Activated naive CD4-positive, alpha-beta T cell (primary cell): ENCODE measurements at places on chromosomes 1 and 21.

- DNase-seq: no peak
Measured at GRCh38 chr1:167223144-167224103, 2.7 kb downstream of the POU2F1 start.

DNA sequence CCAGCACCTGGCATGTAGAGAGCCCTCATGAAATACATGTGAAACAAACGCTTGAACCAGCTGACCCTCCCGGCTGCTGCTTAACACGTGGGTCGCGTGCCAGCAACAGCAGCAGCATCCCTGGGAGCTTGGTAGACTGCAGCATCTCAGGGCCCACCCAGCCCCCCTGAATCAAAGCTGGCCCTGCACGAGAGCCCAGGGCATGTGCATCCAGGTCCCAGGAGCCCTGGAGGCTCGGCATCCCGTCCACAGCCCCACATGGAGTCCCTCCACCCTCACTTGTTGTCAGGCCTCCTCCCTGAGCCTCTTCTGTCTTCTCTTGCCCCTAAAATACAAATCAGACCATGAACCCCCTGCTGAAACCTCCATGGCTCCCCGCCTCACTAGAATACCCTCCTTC, 123.1 kb downstream of the MATN1 start:
- no peak for DNase-seq

DNA sequence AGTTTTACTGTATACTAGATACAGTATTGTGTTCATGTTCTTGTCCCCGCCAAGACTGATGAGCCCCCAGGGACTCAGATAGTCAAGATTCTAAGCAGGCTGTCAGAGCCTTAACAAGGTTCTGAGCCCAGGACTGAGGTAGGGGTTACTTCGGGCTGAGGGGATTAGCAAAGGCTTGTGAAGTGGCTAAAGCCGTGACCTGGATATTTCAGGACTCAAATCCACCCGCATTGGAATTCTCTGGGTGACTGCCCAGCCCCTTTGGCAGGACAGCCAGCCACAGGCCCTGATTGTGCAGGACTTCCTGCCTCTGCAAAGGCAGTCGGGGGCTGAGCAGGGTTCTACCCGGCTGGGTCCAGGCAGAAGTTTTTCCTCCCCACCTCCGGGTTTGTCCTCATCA, at the start of gene PLA2G5:
Gene PLA2G5, plus strand, starts transcription at position 321 of the 400 bp plus-strand sequence. CDS start 14,637 bp downstream, outside the sequence.
- DNase-seq: no peak

GRCh38 chr21:35943752-35944151, 116.6 kb downstream of the SETD4 start:
- DNase-seq: no peak

DNA sequence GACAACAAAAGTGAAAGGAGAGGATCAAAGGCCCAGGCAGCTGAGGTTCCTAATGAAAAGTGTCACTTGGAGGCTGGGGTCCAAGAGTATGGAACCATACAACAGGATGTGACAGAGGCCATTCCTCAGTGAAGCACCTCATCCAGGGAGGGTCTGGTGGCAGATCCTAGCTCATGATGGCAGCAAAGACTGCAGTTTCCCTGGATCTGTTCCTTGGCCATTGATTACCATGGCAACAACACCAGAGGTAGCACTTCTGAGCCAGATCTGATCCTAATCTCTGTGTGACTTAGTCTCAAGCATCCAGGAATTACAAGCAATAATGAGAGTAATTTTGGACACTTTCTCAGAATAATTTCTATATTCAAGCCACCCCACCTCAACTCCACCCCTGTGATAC, 12.9 kb downstream of the FAM177B start:
- no peak for DNase-seq

DNA sequence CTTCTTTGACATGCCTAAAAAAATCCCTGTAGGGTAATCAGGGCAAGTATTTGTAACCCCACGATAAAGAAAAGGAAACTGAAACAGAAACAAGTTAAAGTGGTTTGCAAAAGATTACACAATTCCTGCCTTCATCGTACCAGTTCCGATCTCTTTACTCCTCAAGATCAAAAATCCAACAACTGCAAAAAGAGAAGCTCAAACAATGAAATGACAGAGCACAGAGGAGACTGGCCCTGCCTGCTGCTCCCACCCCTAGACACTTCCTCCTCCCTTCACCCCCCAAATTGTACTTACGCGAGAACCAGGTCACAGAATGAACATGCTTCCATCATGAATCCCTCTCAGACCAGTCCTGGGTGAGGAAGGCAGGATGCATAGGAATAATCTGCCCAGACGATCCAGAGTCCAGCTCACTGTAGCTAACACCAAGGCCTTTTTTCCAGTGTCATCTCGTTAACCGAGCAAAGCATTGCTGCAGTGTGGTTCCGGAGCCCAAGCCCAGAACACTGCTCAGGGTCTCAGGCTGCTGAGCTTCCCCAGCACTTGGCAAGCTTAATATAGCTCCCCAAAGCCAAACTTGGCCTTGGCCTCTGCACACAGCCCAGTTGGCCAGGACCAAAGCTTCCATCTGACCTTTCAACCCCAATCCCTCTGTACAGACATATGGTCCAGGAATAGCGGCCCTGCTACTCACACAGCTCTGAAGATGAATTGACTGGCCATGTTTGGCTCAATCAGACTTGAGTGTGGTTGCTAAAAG, 20.3 kb downstream of the RXRG start:
- DNase-seq: no peak

GRCh38 chr1:186212568-186213224, 162.4 kb downstream of the TPR start:
- no peak for DNase-seq

GRCh38 chr1:242890192-242890741, 364.8 kb downstream of the CEP170 start:
- DNase-seq: no peak

DNA sequence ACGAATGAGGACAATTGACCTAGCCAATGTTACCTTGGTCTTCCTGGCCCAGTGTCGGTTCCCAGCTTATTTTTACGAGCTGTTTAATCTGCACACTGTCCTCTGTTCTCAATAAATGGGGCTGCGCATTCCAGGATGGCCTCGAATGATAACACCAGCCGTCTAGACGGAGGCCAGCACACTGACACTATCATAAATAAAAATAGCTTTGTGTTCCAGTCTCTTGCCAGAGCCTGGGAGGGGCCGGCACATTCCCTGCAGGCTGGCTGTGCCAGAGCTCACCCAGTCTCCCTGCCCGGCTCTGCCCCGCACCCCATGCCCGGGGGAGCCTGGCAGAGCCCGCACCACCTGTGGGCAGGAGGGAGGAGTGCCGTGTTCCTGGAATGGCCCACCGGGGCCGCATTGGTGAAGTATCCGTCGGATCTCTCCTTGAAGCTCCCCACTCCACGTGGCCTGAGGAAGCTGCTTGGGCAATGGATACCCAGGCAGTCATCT, 92.1 kb downstream of the SPSB1 start:
- no peak for DNase-seq

- DNase-seq: no peak
Measured at GRCh38 chr21:38244885-38245869, 11.6 kb upstream of the KCNJ15 start.

- no peak for DNase-seq
Measured at GRCh38 chr1:177229781-177230180, 59.0 kb downstream of the BRINP2 start.

DNA sequence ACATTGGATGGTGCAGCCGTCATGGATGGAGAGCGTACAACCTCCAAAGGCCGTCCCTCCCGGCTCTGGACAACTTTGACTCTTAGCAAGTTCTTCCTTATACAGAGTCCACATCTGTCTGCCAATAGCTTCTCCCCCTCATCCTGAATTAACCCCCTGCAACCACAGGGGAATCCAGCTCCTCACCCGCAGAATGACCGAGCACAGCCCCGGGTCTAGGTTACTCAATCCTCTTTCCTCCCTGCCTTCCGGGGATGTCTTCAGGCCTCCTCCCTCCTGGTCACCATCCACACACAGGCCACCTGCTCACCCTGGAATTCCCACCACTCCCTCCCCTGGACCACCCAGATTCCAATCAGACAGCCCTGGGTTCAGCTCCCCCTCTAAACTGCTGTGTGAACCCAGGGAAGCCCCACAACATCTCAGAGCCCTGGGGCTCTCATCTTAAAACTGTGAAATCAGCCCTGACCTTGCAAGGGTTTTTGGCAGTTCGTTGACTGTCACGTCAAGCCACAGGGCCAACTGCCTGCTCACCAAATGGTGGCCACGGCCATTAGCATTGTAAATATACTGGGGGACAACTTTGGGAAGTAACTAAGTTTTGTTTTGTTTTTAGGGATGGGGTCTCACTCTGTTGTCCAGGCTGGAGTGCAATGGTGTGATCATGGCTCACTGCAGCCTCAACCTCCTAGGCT, 54.2 kb downstream of the HSPG2 start:
- DNase-seq: no peak

- no peak for DNase-seq
Measured at GRCh38 chr1:29880556-29880955, 644.2 kb downstream of the PTPRU start.

DNA sequence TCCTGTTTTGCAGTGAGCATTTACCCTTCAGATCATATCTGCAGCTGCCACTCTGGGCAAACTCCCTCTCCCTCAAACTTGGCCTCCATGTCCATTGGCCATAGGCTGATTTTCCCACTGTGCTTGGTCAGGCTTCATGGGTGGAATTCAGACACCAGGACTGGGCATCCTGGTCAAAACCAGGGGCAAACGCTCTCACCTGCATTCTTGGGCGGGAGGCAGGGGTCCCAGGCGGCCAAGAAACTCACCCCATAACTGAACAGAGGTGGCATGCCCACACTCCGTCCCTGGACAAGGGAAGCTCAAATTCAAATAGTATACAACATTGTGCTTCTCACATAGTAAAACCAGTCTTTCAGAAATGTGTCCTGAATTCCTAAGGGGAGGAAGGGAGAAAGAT, 81.1 kb upstream of the ZNF648 start:
- no peak for DNase-seq

GRCh38 chr1:182410620-182411273, 10.3 kb upstream of the TEDDM1 start:
- no peak for DNase-seq

GRCh38 chr1:74504125-74504932, 8.1 kb downstream of the LRRC53 start:
- DNase-seq: no peak

DNA sequence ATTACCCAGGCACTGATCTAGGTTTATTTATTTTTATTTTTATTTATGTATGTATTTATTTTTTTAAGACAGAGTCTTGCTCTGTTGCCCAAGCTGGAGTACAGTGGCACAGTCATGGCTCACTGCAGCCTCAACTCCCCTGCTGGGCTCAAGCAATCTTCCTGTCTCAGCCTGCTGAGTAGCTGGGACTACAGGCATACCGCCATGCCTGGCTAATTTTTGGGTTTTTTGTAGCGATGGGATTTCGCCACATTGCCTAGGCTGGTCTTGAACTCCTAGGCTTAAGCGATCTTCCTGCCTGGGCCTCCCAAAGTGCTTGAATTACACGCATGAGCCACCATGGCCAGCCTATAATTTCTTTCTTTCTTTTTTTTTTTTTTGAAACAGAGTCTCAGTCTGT, 9.4 kb downstream of the PHACTR4 start:
- no peak for DNase-seq

- no peak for DNase-seq
Measured at GRCh38 chr1:217660353-217661062, 29.4 kb downstream of the SPATA17 start.

- no peak for DNase-seq
Measured at GRCh38 chr1:32465578-32465933, 684 bp downstream of the ZBTB8B start.

DNA sequence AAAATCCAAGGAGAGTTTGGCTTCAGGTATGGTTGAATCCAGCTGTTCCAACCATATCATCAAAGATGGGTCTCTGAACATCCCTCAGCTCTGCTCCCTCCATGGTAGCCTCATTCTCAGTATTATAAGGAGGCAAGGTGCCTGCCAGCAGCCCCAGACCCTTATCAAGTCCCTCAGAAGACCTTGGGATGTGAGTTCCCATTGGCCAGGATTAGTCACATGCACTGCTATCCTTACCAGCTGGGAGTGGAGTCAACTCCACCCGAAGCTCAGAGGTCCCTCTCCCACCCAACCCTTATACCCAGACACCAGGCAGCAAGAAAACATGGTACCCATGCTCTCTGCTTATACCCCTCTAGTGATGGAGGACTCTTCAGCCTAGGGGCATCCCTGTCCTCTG, 153.7 kb upstream of the ZBTB40 start:
- DNase-seq: no peak

DNA sequence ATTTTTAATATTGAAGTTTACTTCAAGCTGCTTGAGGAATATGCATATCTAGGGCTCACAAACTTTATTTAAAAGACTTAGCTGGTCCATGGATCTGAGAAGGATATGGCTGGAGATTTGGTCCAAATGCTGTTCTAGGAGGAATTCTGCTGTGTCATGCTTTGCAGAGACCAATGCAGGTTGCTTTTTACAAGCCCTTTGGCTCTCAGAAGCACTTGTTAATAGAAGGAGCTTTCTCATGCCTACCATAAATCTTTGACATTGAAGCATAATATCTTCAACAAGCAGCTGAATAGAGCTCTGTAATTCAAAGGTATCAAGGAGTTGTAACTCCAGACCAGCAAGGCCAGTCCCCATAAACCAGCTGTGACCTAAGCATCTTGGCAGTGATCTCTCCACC, 299.1 kb downstream of the HHAT start:
- no peak for DNase-seq

DNA sequence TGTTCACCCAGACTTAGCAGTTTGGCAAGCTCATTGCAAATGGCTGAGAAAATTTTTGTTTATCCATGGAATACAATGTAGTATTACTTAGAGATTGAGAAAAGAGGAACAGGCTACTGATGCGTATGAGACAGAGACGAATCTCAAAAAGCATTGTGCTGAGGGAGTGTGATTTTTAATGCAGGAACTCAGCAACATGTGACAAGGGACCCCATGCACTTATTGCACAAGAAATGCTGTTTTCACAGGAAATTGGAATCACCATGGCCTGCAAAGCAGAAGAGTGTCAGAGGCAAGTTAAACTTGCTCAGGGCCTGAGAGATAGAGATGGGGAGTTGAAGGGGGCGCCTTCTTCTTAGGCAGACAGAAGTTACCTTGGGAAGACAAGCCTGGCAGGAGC, 32.6 kb upstream of the TLR5 start:
- no peak for DNase-seq

DNA sequence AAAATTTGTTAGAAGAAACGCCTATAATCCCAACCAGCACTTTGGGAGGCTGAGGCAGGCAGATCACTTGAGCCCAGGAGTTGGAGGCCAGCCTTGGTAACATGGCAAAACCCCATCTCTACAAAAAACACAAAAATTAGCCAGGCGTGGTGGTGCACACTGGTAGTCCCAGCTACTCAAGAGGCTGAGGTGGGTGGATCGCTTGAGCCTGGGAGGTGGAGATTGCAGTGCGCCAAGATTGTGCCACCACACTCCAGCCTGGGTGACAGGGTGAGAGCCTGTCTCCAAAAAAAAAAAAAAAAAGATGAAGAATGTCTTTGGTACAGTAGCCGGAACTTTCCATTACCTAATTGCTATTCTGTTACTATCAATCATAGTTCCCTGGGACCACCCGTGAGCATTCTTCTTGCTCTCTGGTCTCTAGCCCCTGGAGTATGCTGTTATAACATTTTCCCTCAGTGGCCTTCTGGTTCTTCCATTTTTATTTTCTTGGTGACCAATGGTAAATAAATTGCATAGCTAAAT, 43.4 kb downstream of the WASF2 start:
- DNase-seq: no peak

- no peak for DNase-seq
Measured at GRCh38 chr1:211752317-211752716, 76.9 kb upstream of the NEK2 start.

- no peak for DNase-seq
Measured at GRCh38 chr1:151164732-151165280, 896 bp downstream of the LYSMD1 start.

GRCh38 chr1:36555041-36555440, 72.3 kb upstream of the CSF3R start:
- DNase-seq: no peak

GRCh38 chr1:179055937-179056336, 25.9 kb upstream of the TOR3A start:
- DNase-seq: no peak
